ENCODE measurements at places on chromosomes 1 and 21. TPM values are rescaled to one million over a fixed set of nuclear protein-coding genes. Genes with fewer than 3 reads are reported as not detected.

DNA sequence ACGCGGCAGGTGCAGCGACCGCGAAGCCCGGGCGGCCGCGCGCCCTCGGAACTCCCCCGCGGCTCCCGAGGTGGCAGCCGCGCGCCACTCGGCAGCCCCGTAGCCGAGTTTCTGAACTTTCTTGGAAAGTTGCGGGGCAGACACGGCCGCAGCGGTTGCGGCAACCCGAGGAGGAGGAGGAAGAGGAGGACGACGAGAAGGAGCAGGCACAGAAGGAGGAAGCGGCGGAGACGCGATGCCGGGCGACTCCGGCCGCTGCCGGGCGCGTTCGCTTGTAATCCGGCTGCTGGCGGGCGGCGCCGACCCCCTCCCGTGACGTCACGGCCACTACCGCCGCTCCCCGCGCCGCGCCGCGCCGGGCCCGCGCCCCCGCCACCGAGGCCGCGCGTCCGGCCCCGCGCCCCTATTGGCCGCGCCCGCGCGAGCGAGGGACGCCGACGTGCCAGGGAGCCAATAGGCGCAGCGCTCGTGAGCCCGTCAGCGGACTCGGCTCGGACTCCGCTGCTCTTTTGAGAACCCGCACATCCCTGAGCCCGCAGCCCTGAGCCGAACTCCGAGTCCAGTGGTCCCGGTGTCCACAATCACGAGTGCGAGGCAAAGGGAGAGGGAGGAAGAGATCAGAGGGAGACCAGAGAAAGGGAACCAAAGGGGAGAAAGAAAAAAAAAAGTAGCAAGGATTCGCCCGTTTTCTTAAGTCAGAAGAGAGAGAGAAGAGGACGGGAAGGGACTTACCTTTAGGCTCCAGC, 736 bp upstream of the BARHL2 start:
- no peak for DNase-seq

DNA sequence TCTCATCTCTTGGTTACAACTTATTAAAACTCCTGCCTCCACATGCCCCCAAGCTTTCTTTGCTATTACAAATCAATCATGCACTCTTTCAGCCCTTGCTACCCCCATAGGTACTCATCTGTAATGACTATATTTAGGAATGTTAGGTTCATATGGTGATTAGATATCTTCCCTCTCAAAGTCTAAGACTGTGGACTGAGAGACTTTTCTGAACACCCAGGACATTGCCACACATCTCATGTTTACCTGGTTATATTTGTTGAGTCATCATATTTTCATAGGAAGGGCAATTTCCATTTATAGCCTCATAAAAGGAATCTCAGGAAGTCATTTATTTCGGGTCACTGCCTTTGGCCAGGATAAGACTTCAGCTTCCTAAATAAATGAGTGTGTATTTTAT, 81.5 kb upstream of the LPGAT1 start:
- no peak for DNase-seq

- DNase-seq, result no peak
These were observed 8.7 kb upstream of the PIK3C2B start for GRCh38 chr1:204503122-204503912.

GRCh38 chr1:114122941-114123618, 30.6 kb downstream of the SYT6 start:
- DNase-seq, result no peak

DNA sequence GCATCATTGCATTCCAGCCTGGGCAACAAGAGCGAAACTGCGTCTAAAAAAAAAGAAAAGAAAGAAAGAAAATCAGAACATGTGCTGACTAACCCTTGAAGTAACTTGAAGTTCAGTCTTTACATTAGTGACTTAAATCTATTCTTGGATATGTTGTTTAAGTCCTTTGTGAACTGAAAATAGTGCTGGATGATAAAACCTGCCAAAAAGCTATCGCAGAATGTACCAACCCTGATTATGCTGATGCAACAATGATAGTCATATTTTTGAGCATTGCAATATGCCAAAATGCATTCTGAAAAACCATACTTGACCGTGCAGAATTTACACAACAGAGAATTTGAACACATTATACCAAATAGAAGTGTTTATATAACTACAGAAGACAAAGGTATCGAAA, 30.7 kb downstream of the SHISAL2A start:
- DNase-seq, result no peak

DNA sequence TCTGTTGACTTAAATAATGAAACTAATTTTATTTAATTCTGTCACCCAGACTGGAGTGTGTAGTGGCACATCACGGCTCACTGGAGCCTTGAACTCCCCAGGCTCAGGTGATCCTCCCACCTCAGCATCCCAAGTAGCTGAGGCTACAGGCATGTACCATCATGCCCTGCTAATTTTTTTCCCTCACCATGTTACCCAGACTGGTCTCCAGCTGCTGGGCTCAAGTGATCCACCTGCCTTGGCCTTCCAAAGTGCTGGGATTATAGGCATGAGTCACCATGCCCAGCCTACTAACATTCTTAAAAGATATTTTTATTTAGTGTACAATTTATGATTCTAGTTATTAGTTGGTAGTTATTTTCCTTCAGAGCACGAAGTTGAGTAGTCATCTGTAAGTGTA, 49.5 kb downstream of the NRDC start:
- no peak for DNase-seq

DNA sequence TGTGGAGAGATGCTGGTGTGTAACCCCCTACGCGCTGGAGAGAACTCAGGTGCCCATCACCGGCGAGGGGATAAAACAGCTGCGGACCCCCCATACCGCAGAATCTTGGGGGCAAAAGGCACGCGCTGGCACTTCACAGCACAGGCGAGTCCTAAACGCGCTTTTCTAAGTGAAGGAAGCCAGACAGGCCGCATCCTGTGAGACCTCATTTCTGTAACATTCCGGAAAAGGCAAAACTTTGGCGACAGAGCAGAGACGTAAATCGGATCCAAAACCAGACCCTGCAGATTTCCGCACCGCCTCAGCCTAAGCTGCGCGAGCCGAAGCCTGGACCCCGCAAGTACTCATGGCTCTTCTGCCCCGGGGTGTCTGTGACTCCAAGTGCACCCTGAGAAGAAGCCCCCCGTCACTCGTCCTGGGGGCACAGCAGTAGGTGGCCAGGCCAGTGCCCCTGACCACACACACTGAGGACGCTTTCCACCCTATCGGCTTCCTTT, 60.9 kb downstream of the SLX9 start:
- no peak for DNase-seq

- no peak for DNase-seq
These were observed 502.9 kb upstream of the ZRANB2 start for GRCh38 chr1:71583756-71584155.

GRCh38 chr21:28856588-28857250, 136.0 kb downstream of the LTN1 start:
- no peak for DNase-seq

GRCh38 chr1:92820024-92820423, 11.8 kb upstream of the RPL5 start:
- DNase-seq, result no peak

DNA sequence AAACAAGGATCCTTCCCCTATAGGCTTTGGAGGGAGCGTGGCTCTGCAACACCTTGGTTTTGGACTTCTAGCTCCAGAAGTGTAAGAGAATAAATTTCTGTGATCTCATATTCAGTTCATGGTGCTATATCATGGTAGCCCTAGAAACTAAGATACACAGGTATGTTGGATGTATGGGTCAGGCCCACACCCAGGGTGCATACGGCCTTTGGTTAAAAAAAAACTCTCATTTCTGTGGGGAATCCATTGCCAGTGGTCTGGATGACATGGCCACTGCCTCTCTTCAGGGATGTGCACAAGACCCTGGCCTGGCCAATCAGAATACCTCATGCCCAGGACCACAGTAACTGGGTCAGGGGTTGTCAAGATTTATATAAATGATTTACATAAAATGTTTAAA, 56.8 kb upstream of the CD34 start:
- DNase-seq, result no peak

DNA sequence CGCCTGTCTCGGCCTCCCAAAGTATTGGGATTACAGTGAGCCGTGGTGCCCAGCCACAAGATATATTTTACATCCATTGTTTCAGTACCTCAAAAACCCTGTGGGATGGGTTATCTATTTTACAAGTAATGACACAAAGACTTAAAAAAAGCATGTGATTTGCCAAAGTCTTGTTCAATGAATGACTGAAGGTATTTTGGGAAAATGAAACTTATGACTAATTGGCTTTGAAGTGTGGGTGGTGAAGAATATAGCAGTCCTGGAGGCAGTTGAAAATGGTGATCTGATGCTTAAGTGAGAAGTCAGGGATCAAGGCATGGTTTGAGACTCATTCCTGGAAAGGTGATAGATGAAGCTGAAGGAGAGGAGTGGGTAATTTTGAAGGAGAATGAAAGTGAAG, 3.0 kb downstream of the SWT1 start:
- DNase-seq, result no peak

ZNF672 gene
- 21.4 TPM for polyA plus RNA-seq

EPHX1 gene
- polyA plus RNA-seq, result 59.1 TPM

PKNOX1 gene
- polyA plus RNA-seq, result 24.1 TPM

PLEKHG5 gene
- 11.1 TPM for polyA plus RNA-seq

LGR6 gene
- polyA plus RNA-seq, result 0.64 TPM

SPATC1L gene
- polyA plus RNA-seq, result 11.4 TPM

HAO2 gene
- 114 TPM for polyA plus RNA-seq

TSSK3 gene
- 1.3 TPM for polyA plus RNA-seq

HSD11B1 gene
- 0.29 TPM for polyA plus RNA-seq

AHDC1 gene
- polyA plus RNA-seq, result 36.1 TPM

All from right renal cortex interstitium (tissue), 3 donors.